Mesenteric fat pad (tissue), 1 donor: ENCODE measurements at places on chromosomes 5 and 9. TPM values are rescaled to one million over a fixed set of nuclear protein-coding genes. Genes with fewer than 3 reads are reported as not detected.

Gene FAM151B
- 4.0 TPM for total RNA-seq

Gene OTULINL
- total RNA-seq, result 16.7 TPM

Gene EGR1
- 639 TPM for total RNA-seq

Gene PCDHGA5
- 2.7 TPM for total RNA-seq

Gene OR13C2
- total RNA-seq, result not detected

Gene FOXD4
- 0.32 TPM for total RNA-seq

Gene ISCA1
- 45.2 TPM for total RNA-seq

Gene PPP3R2
- not detected for total RNA-seq

Gene INSL4
- total RNA-seq, result not detected

Gene OBP2B
- total RNA-seq, result not detected
